ENCODE measurements at places on chromosomes 12 and 14.

- DNase-seq = no peak
Measured at GRCh38 chr12:15550793-15551192, 228.5 kb downstream of the PTPRO start.

GRCh38 chr14:54931101-54931500 lies 28.5 kb upstream of the GCH1 start:
- DNase-seq = no peak

- no peak for DNase-seq
Measured at GRCh38 chr12:40614923-40615322, 77.3 kb upstream of the CNTN1 start.

DNA sequence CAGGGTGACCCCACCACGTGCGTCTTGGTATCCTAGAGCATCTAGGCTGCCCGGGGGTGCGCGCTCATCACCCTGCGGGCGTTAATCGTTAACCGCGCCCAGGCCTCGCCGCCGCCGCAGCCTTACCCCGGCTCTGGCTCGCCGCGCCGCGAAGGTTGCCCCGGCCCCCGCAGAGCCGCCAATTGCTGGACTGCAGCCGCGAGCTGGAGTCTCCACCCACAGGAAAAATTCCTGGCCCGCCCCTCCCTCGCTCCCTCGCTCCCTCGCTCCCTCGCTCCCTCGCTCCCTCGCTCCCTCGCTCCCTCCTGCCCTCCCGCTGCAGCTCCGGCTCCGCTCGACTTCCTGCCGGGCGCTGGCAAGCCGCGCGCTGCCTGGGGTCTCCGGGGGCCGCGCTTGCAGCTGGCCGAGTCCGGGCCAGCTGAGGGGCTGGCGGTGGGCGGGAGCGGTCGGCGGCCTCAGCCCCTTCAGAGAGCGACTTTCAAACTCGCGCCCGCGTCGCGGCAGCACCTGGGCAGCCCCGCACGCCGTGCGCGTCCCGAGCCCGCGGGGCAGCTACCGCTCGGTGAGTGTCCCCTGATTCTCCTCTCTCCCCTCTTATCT lies at the start of gene PLEKHG3:
PLEKHG3 (plus strand) TSS at position 282 of the 600 bp plus-strand sequence. CDS start 23,208 bp downstream, outside the sequence.
- peak; percentile 20 for DNase-seq

GRCh38 chr12:90947869-90948268 lies 7.1 kb downstream of the CCER1 start:
- no peak for DNase-seq

Data from effector CD4-positive, alpha-beta T cell (primary cell).